Endothelial cell (in vitro differentiated cells): ENCODE measurements at places on chromosomes 5 and 9.

- no peak for DNase-seq
These were observed 1.3 kb downstream of the PTPN3 start for GRCh38 chr9:109496841-109497225.

DNA sequence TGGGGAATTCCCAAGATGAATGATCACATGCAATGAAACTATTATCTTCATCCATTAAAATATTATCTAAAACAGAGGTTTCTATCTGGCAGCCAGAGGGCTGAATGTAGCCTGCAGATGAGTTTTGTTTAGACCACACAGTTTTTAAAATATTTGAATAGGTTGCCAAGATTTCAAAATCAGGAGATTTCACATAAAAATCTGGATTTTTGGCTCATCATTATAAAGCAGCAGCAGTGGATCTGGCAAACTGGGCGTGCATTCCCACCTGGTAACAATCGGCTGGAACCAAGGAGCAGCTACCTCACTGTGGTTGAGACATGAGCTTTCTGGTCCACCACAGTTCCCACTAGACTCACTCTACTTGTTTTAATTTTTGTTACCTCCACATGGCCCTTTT, 155.1 kb downstream of the BNC2 start:
- no peak for DNase-seq

DNA sequence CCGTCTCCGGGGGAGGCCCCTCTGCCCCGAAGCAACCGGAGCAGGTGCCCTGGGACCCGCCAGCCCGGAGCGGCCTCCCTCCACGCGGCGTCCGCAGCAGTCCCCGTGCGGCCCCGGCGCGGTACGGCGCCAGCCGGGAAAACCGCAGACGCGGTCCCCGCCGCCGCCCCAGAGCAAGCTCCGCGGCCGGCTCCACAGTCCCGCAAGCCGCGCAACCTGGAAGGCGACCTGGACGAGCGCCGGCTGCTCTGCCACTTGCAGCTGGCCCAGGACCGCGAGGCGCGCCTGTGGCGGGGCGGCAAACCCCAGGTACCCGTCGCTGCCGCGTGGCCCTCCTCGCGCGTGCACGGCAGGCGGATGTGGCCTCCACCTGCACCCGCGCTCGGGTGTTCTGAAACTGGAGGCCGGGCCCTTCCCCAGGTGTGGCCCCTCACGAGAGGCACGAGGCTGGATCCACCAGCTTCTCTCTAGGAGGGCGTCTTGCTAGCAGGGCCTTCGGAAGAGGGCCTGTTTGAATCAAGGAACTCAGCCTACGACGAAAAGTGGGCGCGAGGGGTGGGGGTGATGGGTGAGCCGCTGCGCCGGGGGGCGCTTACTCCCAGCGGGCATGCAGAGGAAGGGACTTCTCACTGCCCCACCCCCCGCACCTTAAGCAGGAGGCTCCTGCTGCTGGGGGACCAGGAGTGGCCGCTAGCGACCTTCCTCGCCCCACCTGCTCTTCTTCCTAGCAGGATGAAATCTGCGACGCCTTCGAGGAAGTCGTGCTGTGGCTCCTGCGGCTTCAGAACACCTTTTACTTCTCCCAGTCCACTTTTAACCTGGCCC, 602 bp downstream of the CCNI2 start:
- peak; percentile 24 for DNase-seq

- DNase-seq = no peak
These were observed 18.7 kb upstream of the EEIG1 start for GRCh38 chr9:127999461-127999860.

GRCh38 chr9:37444890-37445289, 20.4 kb downstream of the ZBTB5 start:
- DNase-seq = no peak

DNA sequence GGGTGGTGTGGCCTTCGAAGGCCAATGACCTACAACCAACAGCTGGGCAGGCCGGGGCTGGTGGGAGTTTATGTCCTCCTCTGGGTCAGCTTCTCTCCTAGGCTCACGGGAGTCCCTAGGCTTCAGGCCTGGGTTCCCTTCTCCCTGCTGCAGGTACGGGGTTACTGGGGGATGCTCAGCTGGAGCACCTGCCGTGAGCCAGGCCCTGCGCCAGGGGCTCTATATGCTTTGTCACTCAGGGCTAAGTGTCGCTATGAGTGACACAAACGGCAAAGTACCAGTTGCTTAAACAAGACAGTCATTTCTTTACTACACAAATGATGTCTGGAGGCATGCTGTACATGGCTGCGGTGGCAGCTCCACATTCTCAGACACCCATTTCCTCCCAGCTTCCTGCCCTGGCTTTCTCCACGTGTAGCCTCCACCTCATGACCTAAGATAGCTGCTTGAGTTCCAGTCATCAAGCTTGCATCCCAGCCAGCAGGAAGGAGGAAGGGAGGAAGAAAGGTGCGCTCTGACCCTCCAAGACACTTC, 22.5 kb upstream of the NINJ1 start:
- DNase-seq = no peak

DNA sequence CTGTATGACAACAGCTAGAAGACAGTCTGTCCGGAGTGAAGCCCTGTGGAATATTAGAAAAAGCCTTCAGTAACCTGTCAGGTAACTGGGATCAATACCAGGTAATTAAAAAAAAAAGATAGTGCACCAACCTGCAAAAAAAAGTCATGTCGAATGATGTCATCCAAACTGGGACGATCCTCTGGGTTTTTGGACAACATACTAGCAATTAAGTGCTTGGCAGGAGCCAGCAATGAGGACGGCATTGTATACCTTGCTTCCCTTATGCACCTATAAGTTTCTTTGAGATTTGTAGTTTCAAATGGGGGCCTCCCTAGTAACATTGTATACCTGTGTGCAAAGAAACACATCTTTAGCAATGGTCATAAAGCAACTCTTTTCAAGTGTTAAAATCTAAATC, 2.8 kb downstream of the PLK2 start:
- DNase-seq = no peak
